ENCODE measurements at places on chromosomes 5 and 9.

GRCh38 chr5:30809933-30810332 lies 383.6 kb upstream of the CDH6 start:
- no peak for DNase-seq

DNA sequence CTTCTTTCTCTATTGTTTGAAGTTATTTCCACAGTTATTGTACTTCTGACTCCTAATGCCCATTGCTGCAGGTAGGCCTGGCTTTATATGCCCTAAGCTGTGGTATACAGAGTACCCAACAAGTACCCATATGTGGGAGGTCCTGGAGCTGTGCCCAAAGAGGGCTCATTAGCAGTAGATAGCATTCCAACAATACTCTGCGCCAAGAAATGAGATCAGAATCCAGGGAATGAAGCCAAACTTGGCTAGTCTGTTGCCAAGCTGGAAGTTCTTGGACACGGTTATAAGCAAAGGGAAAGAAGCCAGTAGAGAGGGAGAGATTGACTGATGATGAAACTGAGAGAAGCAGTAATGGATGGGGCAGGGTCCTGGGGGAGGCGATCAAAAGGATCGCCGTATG lies 29.7 kb upstream of the FAM169A start:
- no peak for DNase-seq

- no peak for DNase-seq
These were observed 567.9 kb upstream of the DAB2 start for GRCh38 chr5:39992617-39993202.

- DNase-seq: no peak
These were observed 16.0 kb upstream of the AFF4 start for GRCh38 chr5:132979367-132979940.

DNA sequence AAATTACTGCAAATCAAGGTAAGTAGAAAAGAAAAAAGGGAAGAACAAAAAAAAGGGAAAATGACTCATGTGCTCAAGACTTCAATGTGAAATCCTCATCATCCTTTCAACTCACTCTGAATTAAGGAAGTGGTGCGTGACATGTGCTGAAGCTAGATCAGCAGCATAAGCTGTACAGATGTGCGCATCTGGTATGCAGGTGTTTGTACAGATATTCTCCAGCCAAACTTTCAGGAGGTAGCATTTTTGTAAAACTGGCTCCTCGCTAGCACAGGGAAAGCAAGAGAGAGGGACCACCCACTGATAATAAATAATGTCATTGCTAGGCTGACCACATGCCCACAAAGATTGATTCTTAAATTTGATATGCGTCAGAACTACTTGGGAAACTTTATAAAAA lies 253.9 kb upstream of the RGMB start:
- no peak for DNase-seq

GRCh38 chr9:134571326-134571931 lies 70.2 kb upstream of the COL5A1 start:
- no peak for DNase-seq

GRCh38 chr5:115888027-115888426 lies 46.3 kb downstream of the AP3S1 start:
- no peak for DNase-seq

- DNase-seq: no peak
These were observed 1154.1 kb upstream of the CDH6 start for GRCh38 chr5:30039379-30039778.

GRCh38 chr5:54296386-54296785 lies 14.0 kb downstream of the ARL15 start:
- no peak for DNase-seq

DNA sequence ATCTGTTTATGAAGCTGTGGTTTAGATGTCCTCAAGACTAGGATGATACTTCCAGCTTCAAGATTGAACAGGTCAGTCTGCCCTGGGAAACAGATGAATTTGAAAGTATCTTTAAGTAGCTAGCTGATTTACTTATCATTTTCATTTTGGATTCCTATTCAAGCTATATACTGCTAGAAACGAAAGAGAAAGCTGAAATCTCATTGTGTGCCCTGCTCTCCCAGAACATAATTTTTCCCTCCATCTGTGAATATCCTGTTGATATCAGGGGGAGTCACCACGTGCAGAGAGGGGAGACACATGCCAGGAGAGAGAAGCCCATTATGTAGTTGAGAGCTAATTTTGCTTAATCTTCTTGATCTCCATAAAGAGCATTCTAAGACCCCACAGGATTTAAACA lies 439.1 kb downstream of the NR2F1-AS1 start:
- no peak for DNase-seq

DNA sequence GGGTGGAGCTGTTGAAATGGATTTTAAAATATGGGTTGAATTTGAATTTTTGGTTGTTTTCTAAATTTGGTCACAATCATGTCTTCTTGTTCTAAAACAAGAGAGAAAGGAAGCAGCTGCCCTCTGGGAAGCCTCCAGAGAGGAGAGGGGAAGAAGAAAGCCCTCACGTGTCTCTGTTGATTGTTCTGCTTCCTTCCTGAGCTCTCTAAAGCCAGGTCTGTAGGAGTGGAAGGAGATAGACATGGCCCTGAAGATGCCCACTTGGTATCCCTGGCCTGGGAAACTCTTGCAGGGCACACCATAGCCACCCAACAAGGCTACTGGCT lies 59.6 kb downstream of the GALNT12 start:
- DNase-seq: no peak

GRCh38 chr5:138752951-138753793 lies at the start of gene CTNNA1:
Gene CTNNA1, plus strand, starts transcription at chr5:138753425. Its CDS starts 28,500 bp downstream, at chr5:138781925.
- DNase-seq: peak; percentile 41

DNA sequence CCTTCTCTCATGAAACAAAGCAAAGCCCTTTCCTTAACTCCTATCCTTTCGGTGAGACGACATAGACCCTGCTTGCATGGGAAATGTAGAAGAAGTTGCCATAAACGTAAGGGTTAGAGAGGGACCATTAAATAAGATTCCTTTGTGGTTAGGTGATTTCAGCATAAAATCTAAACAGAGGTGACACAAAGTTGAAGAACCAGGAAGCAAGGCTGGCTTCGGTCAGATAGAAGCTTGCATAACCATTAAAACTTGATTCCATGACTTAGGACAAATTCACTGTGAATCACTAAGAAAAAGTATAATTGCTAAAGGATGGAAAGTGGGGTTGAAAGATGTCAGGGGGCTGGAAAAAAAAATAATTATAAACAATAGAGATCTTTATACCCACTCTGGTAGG lies 30.9 kb upstream of the ABLIM3 start:
- DNase-seq: no peak

- DNase-seq: no peak
These were observed 1.0 kb downstream of the FOXE1 start for GRCh38 chr9:97853844-97854695.

DNA sequence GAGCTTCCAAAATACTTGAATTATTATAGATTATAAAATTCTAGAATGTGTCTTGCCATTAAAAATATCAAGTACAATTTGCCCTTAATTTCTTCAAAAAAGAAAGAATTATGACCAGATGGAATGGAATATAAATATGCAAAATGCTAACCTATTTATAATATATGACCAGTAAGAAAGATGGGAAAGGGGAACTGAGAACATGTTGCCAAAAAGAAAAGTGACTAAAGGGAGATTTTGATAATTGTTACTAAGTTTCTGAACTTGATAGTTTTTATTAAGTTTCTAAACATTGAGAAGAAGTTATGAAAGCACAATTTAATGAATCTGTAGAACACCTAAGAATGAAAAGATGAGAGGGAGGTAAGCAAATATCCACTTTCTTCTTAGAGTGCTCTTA lies 188.4 kb upstream of the NR4A3 start:
- no peak for DNase-seq

DNA sequence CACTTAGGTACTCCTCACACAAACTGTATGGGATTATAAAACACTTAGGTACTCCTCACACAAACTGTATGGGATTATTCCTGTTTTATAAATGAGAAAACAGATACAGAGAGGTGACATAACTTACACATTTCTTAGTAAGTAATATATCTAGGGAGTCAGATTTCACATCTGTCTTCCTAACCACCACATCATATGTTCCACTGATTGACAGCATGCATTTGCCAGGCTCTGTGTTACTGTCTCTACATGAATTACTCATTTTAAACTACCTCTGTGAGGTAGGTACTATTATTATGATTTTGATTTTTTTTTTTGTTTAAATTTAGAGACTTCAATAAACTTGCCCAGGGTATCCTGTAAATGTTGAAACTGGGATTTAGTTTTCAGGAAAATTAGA lies 232.7 kb downstream of the CCDC171 start:
- DNase-seq: no peak

DNA sequence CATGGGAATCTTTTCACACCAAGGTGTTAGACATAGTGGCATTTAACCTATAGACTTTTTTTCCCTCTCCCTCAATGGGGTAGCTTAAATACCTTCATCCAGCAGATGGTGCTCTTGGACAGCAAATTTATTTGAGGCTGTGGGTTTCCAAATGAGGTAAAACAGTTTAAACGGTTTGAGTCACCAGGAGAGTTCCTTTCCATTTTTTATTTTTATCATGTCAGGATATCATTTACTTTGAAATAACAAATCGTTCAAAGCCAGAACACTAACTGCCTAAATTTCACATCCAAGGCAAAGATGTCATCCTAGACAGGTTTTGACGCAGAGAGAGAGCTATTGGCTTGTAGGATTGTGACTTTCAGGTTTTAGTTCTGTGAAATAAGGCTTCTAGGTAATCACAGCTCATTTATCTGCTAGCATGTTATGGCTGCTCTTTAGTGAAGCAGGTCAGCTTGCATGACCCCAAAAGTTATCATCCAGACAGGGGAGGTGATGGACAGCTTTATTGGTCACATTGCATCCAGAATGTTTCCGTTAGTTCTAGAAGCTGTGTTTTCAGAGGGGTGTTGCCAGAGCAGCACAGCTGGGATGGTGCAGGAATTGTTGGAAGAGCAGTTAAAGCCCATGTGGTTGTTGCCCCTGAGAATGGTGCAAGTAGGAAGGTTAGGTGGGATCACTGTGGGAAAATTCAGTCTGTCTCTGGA lies 69.8 kb downstream of the KDM4C start:
- DNase-seq: no peak

DNA sequence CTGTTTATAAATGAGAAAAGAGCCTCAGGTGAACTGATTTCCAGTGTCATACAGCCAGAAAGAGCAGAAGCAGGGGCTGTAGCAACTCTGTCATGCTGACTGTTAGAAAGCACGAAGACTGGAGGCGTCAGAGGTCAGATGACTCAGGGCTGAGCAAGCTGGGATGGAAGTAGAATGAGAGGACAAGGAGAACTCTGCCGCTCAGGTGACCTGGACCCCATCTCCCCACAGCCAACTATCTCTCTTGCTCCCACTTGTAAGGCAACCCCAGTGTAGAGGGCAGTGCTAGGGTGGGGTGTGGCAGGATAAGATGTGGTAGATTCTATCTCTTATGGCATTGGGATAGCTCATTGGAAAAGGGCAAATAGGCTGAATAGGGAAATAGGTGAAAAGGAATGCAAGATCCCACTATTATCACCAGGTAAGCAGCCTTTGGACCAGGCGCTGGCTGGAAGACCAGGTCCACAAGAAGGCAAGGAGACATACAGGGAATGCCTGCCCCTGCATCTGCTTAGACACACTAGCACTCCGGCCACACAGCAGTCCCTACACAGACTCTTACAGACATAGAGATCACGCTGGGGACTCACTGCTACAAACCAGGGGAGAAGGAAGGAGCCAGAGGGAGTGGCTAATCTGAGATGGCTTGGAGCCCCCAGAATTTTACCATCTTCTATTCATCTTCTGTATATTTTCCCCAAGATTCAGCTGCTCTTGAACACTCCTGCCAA lies 21.2 kb upstream of the LOX start:
- DNase-seq: no peak

GRCh38 chr5:124888622-124889485 lies 142.4 kb upstream of the ZNF608 start:
- DNase-seq: no peak

GRCh38 chr9:93458712-93459111 lies 5.3 kb upstream of the FAM120AOS start:
- no peak for DNase-seq

GRCh38 chr5:136018814-136019783 lies 9.7 kb upstream of the TGFBI start:
- no peak for DNase-seq

GRCh38 chr9:87863882-87864465 lies 18.7 kb upstream of the SPATA31E1 start:
- no peak for DNase-seq

- DNase-seq: no peak
These were observed 827.2 kb downstream of the MTRR start for GRCh38 chr5:8695902-8696845.

DNA sequence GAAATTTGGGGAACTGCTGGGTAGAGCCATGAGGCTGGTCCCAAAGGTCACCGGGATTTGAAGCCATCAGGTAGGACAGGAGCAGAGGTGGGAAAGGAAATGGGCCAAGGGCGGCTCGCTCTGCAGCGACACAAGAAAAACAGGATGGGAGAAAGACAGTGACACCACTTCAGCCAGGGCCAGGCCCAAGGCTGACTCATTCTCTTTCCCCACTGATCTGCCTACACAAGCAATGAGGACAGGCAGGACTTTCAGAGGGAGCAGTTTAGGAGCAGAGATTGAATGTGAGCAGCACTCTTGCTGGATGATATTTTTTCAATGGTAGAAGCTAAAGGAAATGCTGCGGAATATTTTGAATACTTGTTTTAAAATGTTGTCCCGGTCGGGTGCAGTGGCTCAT lies 3.5 kb downstream of the RUFY1 start:
- no peak for DNase-seq

GRCh38 chr9:71929791-71930440 lies 18.5 kb downstream of the C9orf85 start:
- no peak for DNase-seq

- no peak for DNase-seq
These were observed 197.8 kb downstream of the DMAC1 start for GRCh38 chr9:7601739-7602138.

DNA sequence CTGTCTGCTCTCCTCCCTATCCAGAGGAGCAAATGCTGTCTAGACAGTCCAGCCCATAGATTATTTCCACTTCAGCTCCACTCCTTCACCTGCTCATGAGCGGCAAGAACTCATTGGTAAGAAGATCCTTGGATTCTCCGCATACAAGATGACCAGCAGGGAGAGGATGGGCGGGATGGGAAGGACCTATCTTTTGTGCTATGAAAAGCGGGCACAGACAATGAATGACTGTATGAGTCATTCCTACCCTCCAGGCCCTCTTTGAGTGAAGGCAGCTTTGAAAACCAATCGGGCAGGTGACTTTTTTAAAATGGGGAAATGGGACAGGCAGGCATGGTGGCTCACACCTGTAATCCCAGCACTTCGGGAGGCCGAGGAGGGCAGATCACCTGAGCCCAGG lies 49.4 kb downstream of the SMIM23 start:
- no peak for DNase-seq

GRCh38 chr9:18404434-18405029 lies 69.4 kb upstream of the ADAMTSL1 start:
- no peak for DNase-seq
